ENCODE measurements at places on chromosomes 3 and 15.

- DNase-seq, result no peak
Measured at GRCh38 chr3:59374818-59375211, 325.0 kb upstream of the CFAP20DC start.

GRCh38 chr3:158753854-158754253, 21.6 kb upstream of the RARRES1 start:
- DNase-seq, result no peak

DNA sequence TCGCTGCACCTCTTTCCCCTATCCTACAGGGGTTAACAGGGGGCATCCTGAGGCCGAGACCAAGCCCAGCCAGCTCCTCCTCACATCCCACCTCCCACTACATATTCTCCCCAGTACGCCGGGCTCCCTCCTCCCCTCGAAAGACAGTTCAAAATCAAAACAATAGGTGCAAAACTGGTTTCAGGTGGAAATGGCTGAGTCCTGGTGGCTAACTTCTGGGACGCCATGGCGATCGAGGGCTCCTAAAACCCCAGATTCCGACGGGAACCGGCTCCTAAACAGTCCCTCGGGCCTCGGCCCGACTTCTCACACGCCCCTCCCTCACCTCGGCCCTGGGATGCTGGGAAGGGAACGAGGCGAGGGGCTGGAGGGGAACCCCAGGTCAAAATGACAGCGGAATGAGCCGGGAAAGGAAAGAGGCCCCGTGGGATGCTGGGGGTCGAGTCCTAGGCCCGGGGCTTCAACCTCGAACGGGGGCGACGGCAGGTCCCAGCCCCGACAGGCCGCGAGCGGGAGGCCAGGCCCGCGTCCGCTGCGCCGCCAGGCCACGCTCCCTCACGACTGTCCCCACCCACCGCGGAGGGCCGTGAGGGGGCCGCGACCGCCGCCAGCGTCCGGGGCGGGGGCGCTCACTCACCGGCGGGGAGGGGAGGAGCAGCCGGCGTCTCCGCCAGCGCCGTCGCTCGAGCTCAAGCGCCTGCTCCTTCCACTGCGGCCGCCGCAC, 492 bp downstream of the TMCC1 start:
- DNase-seq, result no peak

DNA sequence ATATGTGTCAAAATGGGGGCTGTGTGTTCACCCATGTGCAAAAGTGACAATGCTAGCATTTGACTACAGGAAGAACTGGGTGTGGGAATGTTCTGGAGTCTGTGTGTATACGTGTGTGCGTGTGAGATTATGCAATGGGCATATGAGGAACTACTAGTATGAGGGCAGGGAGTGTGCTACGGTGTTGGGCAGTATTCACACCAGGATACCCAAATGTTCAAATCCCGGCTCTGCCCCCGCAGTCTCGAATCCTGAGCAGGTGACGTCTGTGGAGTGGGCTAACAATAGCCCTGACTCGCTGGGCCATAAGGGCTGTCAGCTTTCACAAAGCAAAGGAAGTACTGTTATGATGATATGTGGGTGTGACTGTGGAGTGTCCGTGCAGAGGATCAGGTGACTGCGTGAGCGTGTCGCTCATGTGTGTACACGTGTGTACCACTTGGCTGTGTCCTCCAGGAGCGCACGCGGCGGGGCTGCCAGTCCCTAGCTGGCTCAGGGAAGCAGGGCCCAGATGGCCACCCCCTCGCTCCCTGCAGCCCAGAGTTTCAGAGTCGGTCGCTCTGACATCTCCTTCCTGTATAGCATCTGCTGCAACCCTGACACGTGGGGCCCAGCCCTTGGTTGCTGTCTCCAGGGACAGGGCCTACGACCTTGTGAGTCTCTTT, 27.2 kb downstream of the IQSEC1 start:
- no peak for DNase-seq

DNA sequence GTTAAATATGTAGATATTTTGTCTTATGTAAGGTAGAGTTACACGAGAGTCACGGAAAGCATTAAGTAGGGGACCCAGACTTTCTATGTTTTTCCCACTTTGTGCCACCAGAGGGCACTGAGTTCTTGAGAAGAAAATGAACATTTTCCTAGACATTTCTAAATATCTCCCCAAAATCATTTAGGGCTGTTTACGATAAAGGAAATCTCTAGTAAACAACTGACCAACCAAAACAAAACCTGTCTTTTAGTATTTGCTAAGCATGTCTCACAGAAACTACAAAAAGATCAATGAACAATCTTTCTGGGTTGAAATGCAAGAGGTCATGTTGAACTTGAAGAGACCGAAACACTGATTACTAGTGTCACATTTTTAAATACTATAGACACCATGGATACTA, 16.1 kb downstream of the POU1F1 start:
- peak; percentile 65 for DNase-seq

GRCh38 chr3:124428372-124429128, 301.7 kb upstream of the UMPS start:
- DNase-seq, result peak; percentile 4

GRCh38 chr3:112721231-112721630, 80.3 kb upstream of the CCDC80 start:
- no peak for DNase-seq

DNA sequence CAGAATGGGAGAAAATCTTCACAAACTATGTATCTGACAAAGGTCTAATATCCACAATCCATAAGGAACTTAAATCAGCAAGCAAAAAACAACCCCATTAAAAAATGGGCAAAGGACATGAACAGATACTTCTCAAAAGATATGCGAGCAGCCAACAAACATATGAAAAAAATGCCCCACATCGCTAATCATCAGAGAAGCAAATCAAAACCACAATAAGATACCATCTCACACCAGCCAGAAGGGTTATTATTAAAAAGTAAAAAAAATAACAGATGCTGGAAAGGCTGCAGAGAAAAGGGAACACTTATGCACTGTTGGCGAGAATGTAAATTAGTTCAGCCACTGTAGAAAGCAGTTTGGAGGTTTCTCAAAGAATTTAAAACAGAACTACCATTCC, 80.2 kb upstream of the ATP11B start:
- no peak for DNase-seq

- DNase-seq, result no peak
Measured at GRCh38 chr15:25785641-25786025, 77.5 kb downstream of the ATP10A start.

DNA sequence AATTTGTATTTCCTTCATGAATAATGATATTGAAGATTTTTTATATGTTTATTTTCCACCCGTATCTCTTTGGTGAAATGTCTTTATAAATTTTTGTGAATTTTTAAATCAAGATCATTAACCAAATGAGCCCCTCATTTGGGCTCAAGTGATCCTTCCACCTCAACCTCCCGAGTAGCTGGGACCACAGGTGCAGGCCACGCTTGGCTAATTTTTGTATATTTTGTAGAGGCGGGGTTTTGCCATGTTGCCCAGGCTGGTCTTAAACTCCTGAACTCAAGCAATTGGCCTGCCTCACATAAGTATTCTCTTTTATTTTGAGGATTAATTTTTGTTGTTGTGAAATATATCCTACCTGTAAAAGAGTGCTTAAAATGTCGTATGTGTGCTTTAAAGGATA, 4.9 kb downstream of the BBS4 start:
- no peak for DNase-seq

Measured in bronchial epithelial cell (primary cell).